Vagina (tissue), 2 donors: ENCODE measurements at places on chromosomes 16 and 17. TPM values are rescaled to one million over a fixed set of nuclear protein-coding genes. Genes with fewer than 3 reads are reported as not detected.

DNA sequence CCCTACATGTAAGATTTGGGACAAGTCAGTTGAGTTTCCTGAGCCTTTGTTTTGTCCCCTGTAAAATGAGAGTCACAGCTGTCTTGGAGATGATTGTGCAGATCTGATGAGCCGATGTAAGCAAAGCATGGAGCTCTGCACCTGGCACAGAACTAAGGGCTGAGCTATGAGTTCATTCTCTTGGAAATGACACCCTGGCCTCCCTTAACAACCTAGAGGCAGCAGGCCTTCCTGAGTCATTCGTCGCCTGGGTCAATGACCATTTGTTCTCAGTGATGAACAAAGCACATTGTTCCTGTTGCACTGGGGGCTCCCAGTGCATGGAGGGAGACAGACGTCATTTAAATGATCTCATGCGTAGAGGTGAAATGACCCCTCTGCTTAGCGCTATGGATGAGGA is 62.8 kb upstream of the GCSH start:
- no peak overlapping the region for H3K27ac ChIP-seq
- no peak overlapping the region for H3K4me3 ChIP-seq
- no peak for DNase-seq
- H3K27me3 ChIP-seq: no peaks in the 10 kb centered on the region
- H3K36me3 ChIP-seq: no peaks in the 10 kb centered on the region

Gene KRTAP4-1
- not detected for total RNA-seq

DNA sequence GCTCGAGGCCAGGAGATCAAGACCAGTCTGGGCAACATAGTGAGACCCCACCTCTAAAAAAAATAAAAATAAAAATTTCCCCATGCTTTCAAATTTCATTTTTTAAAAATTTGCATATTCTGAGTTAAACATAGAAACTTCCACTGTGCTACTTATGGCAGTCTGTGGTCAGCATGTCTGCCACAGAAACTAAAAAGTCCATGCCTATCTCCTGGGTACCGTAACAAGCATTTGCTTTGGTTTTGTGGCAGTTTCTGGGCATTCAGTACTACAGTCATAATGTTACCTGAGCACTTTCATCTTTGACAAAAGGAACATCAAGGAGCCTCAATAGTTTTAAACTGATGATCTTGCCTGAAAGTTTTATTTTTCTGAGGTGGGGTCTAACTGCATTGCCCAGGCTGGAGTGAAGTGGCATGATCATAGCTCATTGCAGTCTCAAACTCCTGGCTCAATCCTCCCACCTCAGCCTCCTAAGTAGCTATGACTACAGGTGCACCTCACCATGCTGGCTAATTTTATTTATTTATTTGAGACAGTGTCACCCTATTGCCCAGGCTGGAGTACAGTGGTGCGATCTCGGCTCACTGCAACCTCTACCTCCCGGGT is 13.2 kb upstream of the ITGA2B start:
- no peaks in the 10 kb centered on the region for H3K36me3 ChIP-seq
- no peak overlapping the region for H3K27ac ChIP-seq
- H3K4me1 ChIP-seq: no peaks in the 10 kb centered on the region
- H3K27me3 ChIP-seq: no peaks in the 10 kb centered on the region
- DNase-seq: no peak

GRCh38 chr16:71360378-71360777 is 1.9 kb downstream of the CALB2 start:
- no peak overlapping the region for H3K27ac ChIP-seq
- no peak overlapping the region for H3K4me3 ChIP-seq
- DNase-seq: no peak
- no peaks in the 10 kb centered on the region for H3K27me3 ChIP-seq

Gene NUDT16L1
- total RNA-seq: 28.5 TPM

- H3K4me3 ChIP-seq: no peak overlapping the region
- H3K36me3 ChIP-seq: no peaks in the 10 kb centered on the region
- no peak for DNase-seq
- peaks cover 6% of the 10 kb centered on the region for H3K4me1 ChIP-seq
- no peaks in the 10 kb centered on the region for H3K27me3 ChIP-seq
These were observed 49.8 kb upstream of the USP7 start for GRCh38 chr16:9013508-9013864.

DNA sequence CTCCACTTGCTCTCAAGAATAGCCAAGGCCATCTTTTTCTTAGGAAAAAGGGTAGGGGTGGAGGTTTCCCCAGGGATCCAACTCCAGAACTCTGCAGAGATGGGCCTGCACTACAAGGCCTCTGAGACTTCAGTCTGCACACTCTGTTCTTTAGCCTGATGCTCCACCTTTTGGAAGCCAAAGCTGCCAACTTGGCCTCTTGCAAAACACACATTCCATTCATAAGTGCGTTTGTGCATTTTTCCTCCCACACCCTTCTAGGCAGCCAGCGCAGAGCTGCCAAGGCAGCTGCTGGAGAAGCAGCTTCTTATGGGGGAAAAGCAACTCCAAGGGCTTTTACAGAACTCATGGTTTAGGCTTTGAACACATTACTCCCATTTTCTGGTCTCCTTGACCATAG is 45.3 kb downstream of the REXO5 start:
- H3K4me1 ChIP-seq: peaks cover 40% of the 10 kb centered on the region
- peak overlapping the region; percentile 82 for H3K27ac ChIP-seq
- no peak for DNase-seq
- H3K4me3 ChIP-seq: no peak overlapping the region
- H3K36me3 ChIP-seq: no peaks in the 10 kb centered on the region

Gene FBXW10
- total RNA-seq: 0.25 TPM

GRCh38 chr17:71287071-71287823 is 833.6 kb upstream of the SOX9 start:
- no peaks in the 10 kb centered on the region for H3K4me1 ChIP-seq
- no peaks in the 10 kb centered on the region for H3K36me3 ChIP-seq
- H3K4me3 ChIP-seq: no peak overlapping the region
- H3K27ac ChIP-seq: no peak overlapping the region
- no peaks in the 10 kb centered on the region for H3K27me3 ChIP-seq
